ENCODE measurements at places on chromosomes 2 and 18.

DNA sequence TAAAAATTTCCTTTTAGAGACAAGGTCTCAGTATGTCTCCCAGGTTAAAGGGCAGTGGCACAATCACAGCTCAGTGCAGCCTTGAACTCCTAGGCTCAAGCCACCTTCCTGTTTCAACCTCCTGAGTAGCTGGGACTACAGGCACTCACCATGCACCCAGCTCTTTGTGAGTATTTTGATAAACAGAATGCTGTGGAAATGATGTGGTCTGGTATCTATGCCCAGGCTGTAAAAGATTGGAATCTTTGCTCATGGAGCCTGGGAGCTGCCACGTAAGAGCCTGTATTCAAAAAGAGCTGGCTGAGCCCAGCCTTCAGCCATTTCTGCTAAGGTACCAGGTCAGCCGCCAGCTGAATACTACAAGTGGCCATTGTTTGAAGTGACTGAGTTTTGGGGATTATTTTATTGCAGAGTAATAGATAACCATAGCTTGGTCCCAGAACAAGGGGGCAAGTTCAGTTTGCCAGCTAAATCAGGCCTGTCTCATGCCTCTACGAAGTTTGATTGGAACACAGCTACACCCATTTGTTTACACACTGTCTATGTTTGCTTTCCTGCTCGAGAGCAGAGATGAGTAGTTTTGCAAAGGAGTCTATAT lies 21.3 kb upstream of the ARL5A start:
- DNase-seq, result no peak

DNA sequence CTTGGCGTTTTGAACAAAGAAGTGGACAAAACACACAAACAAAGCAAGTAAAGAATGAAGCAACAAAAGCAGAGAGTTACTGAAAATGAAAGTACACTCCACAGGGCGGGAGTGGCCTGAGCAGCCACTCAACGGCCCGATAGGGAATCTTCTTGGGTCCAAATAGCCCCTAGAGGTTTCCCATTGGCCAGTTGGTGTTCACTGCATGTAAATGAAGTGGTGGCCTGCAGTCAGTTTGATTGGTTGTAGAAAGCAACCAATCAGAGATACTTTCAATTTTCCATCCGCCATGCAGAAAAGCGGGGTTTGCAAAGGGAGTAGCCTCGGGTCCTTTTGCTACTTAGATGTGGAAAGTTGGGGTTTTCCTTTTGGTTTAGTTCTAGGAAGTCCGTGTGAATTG lies 31.6 kb downstream of the CYBRD1 start:
- peak; percentile 68 for DNase-seq

DNA sequence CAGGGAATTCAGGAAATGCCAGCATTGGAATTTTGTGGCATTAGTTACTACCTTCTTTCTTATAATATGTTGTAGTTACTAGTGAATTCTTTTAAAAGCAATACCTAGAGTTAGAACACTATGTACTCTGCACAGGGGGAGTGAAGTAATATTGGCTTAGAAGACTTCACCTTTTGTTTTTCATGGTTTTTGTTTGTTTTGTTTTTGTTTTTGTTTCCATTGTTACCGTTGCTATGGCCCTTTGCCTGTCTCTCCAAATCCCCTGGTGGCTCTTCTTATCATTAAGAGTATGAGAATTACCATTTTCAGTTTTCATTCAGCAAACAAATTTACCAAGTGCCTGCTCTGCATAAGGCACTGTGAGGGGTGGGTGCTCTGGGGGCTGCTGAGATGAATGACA lies 160.1 kb downstream of the HAUS1 start:
- no peak for DNase-seq

GRCh38 chr2:220373878-220374277 lies 746.4 kb downstream of the SLC4A3 start:
- no peak for DNase-seq

DNA sequence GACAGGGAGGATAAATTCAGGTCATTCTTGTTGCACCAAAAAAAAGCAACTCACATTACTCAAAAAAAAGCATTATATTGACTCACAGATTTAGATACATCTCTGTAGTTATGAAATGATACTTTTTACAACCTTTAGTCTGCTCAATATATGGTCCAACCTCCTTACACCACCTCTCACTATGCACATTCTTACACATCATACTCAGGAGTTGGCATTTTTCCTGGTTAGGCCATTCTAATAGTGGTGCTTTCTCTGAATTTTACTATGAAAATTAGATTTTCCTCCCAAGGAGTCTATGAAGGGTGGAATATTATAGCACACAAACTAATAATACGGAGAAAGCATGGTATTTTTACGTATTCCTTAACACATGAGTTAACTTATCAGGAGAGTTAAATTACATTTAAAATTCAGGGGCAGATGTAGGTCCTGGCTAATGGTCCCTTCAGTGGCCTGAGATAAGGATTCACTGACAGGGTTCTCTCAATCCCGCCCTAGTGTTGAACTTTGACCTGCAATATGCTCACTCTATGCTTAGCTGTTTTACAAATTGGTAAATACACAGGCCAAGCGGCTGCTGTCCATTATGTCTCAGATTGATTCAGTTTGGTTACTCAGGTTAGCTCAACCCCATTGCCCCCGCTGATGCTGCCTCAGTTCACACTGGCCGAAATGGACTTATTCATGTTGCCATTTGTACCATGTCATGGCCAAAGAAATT lies 153.6 kb downstream of the NCKAP5 start:
- no peak for DNase-seq

DNA sequence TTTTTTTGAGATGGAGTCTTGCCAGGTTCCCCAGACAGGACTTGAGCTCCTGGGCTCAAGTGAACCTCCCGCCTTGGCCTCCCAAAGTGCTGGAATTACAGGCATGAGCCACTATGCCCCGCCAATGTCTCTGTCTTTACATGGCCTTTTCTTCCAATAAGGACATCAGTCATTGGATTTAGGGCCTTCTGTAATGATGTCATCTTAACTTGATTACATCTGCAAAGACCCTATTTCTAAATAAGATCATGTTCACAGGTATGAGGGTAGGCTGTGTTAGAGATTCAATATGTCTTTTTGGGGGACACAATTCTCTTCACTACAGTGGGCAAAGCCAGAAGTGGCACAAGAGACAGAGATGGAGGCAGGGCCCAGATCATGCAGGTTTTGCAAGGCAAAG lies 68.1 kb downstream of the PMAIP1 start:
- no peak for DNase-seq

All from Daoy (cell line).